ENCODE measurements at places on chromosomes 7 and 10.
A peak's percentile ranks its signal among the peaks of the same experiment; 100 is the strongest.

DNA sequence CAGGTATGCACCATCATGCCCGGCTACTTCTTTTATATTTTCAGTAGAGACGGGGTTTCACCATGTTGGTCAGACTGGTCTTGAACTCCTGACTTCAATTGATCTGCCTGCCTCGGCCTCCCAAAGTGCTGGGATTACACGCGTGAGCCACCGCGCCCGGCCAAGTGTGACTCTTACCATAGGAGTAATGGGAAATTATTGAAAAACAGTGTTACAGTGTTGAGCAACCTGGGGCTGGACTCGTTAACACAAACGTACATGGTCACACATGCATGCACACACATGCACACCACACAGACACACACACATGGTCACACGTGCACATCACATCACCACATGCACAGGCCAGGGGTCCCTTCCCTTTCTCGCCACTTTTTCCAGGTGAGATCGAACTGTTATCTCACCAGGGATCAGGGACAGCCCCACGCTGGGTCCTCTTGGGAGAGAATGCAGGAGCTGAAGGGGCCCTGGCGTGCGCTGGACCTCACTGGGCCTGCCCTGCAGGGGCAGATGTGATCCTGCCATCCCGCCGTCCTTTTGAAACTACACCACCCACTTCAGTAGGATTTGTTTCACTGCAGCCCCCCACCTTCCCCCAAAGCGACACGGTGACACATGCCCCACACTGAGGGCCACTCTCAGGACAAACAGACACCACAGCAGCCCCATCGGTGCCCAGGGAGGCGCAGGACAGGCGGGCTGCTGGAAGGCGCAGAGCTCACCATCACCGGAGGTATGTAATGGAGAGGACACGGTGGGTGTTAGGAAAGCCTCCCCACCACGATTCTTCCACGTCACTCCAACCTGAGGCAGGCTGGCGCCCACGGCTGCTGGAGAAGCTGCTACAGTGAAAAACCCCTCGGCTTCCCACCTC, 10.2 kb downstream of the RADIL start:
- DNase-seq, result no peak

- DNase-seq, result peak; percentile 84
Observed at GRCh38 chr10:68897336-68897741, 3.8 kb upstream of the DDX50 start.

- DNase-seq, result no peak
Observed at GRCh38 chr10:22753786-22754185, 39.4 kb upstream of the PIP4K2A start.

GRCh38 chr10:101467286-101467770, 113.4 kb downstream of the BTRC start:
- DNase-seq, result peak; percentile 60

DNA sequence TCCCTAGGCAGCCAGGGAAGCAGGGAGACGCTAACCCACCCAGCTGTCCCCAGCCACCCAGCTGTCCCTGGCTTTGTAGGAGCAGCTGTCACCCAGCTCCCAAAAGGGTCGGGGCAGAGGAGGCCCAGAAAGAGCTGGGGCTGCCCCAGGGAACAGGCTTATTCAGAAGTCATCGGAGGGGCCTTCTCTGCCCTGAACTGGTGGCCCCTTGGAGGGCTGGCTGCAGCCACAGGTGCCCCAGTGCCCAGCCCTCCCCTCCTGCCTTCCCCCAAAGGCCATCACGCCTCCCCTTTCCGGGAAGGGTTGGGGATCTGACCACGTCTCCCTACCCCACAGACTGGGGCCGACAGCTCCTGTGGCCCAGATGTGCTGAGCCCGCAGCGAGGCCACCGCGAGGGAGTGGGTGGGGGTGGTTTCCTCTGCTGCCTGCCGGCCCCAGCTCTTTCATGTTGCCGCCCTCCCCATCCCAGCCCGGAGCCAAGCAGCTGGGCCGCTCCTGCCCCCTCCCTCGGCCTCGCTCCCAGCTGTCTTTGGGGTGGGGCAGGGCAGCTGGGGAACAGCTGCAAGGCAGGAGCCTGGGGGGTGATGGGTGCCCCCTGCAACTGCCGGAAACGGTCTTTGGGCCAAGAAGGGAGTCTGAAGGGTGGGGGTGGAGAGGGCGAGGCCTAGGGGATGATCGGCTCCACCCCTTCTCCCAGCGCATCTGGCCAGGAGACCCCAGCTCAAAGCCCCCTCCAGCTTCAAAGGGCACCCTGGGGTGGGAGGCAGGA, 16.8 kb downstream of the TRIM8 start:
- no peak for DNase-seq

GRCh38 chr10:122239578-122240257, 31.4 kb upstream of the BTBD16 start:
- DNase-seq, result no peak

DNA sequence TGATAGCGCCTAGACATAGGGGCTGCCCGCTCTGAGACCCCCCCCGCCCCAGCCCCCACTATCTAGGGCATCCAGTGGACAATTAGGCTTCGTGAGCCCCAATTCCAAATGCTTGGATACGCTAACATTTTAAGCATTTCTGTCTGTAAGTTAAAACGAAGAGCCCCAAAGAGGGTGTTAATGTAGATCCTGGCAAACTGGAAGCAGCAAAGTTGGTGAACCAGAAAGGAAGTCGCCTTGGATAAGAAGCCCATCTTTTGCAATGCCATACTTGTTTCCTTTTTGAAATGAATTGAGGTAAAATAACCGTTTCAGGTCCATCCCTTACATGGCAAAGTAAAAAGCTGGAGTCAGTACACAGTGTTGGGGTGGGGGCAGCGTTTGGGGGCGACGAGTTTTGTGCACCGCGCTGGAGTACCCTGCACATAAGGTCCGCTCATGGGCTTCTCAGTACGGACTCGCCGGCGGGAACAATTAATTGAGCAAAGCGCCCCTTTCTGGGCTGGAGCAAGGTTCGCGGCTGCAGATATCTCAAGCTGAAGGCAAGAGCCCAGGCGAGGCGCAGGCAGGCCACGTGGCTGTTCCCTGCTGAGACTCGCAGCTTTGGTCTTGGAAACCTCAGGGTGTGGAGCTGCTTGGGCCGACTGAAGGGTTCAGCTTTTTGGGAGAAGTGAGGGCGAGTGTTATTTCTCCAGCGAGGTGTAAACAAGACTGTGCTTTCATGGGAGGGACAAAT, 1.4 kb upstream of the TWIST1 start:
- peak; percentile 88 for DNase-seq

- DNase-seq, result peak; percentile 77
Observed at GRCh38 chr7:127726476-127726875, 74.5 kb downstream of the SND1 start.

GRCh38 chr7:78026492-78026891, 227.9 kb downstream of the PHTF2 start:
- no peak for DNase-seq

GRCh38 chr7:100583132-100584053, 2.5 kb downstream of the LRCH4 start:
- peak; percentile 67 for DNase-seq

GRCh38 chr7:13717031-13717430, 272.4 kb downstream of the ETV1 start:
- no peak for DNase-seq

GRCh38 chr7:127954357-127954748, 76.9 kb downstream of the LRRC4 start:
- no peak for DNase-seq

DNA sequence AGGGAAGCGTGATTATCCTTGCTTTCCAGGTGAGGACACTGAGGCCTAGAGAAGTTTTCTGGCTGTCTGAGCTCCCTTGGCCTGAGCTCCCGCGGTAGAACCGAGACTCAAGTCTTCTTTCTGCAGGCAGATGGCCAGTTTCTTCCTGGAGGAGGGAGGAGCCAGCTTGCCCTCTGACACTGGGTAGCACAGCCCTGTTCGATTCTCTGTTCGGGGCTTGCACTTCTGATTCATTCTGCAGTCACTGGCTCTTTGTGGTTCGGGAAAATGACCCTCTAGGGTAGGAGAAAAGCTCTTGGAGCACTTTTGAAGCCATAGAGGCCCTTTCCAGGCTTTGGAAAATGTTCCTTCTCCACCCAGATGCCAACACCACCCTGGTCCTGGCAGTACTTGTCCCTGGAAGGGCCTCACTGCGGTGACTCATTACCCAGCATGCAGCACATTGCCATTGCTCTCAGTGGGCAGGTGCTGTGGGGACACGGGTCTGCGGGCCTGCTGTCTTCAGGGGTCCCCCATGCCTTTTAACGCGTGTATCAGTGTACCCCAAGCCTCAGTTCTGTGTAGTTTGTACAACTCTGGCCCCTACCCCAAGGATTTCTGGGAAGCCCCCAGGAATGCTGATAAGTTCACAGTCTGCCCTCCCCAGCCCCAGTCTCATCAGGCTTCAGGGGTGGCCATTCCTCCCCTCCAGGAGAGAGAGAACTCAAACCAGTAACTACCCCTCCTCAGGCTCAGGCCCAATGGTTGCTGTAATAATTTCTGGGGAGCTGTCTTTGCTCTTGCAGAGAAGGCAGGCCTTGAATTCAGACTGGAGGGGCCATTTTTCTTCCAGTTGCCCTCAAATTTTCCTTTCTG, 11.9 kb downstream of the CHST3 start:
- no peak for DNase-seq

GRCh38 chr10:59082249-59082648, 94.2 kb upstream of the PHYHIPL start:
- DNase-seq, result no peak

DNA sequence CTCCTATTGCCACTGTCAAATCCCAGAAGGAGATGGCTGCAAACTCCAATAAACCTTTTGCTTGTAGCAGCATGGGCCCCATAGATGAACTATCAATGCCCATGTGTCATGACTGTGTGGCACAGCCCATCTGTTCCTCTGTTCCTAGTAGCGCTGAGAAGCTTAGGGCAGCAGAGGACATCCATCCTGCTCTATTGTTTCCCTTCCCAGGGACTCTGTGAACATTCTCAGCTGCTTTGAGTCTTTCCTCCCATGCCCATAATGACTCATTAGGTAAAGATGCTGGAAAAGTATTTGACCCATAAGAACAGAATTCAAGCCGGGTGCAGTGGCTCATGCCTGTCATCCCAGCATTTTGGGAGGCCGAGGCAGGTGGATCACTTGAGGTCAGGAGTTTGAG, 28.3 kb downstream of the STMP1 start:
- DNase-seq, result no peak

DNA sequence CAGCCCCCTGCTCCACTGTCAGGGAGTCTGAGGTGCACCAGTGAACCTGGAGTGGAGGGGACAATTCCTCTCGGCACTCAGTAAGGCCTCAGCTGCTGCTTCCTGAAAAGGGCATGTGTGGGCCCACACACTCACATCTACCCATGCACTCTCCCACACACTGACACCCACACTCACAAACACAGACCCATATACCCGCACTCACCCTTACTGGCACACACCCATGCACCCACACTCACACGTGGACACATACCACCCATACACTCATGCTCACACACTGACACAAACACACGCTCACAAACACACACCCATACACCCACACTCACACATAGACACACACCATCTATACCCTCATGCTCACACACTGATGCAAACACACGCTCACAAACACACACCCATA, 31.9 kb downstream of the ADAMTS14 start:
- no peak for DNase-seq

DNA sequence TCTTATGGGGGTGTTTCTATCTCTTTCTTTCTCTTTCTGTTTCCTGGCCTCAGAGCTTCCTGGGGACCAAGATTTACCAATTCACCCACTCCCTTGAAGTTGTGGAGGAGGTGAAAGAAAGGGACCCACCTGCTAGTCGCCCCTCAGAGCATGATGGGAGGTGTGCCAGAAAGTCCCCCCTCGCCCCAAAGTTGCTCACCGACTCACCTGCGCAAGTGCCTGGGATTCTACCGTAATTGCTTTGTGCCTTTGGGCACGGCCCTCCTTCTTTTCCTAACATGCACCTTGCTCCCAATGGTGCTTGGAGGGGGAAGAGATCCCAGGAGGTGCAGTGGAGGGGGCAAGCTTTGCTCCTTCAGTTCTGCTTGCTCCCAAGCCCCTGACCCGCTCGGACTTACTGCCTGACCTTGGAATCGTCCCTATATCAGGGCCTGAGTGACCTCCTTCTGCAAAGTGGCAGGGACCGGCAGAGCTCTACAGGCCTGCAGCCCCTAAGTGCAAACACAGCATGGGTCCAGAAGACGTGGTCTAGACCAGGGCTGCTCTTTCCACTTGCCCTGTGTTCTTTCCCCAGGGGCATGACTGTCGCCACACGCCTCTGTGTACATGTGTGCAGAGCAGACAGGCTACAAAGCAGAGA, 12.2 kb downstream of the AQP1 start:
- DNase-seq, result peak; percentile 23

DNA sequence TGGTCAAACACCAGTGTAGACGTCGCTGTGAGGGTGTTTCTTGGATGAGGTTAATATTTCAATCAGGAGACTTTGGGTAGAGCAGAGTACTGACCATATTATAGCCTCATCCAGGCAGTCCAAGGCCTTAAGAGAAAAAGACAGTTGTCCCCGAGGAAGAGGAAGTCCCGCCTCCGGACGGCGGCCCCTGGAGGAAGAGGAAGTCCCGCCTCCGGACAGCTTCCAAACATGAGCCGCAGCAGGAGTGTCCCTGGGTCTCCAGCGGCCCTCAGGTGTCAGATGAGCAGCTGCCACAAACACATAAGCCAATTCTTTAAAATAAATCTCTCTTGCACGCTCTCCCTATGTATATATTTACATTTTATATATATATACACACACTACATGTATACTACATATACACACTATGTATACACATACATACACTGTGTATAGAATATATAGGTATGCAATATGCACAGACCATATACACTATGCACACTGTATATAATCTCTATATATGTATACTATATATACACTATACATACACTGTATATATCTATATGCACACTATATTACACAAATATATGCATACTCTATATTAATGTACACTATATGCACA, 37.5 kb downstream of the PWWP2B start:
- DNase-seq, result no peak

DNA sequence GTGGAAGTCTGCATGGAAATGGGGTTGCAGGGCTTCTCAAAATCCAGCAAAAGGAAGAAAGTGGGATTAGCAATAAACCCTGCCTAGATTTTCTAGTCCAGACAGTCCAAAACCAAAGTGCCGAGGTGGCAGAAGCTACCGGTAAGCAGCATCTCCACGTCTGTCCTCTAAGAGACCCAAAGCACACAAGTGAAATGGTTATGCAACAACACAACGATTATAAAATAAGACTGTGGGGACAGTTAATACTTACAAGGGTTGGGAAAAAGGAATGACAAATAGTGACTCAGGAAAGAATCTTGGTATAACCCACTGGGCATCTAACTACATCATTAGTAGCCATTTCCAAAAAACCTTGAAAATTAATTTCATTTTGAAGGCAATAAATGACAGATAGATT, 24.7 kb downstream of the CREB3L2 start:
- no peak for DNase-seq

- peak; percentile 64 for DNase-seq
Observed at GRCh38 chr10:118827466-118828155, 72.8 kb upstream of the CACUL1 start.

Measured in endodermal cell (in vitro differentiated cells).